ENCODE measurements at places on chromosomes 2 and 18.
A peak's percentile ranks its signal among the peaks of the same experiment; 100 is the strongest.

- no peak for DNase-seq
Observed at GRCh38 chr2:237868631-237869342, 9.4 kb downstream of the RAMP1 start.

GRCh38 chr2:173803449-173803848, 161.7 kb downstream of the SP3 start:
- no peak for DNase-seq

GRCh38 chr2:102788885-102789260, 27.0 kb downstream of the TMEM182 start:
- no peak for DNase-seq

GRCh38 chr2:55087501-55087900, 37.2 kb upstream of the RTN4 start:
- no peak for DNase-seq

- DNase-seq: peak; percentile 10
Observed at GRCh38 chr2:217166241-217166850, 306.5 kb upstream of the TNP1 start.

DNA sequence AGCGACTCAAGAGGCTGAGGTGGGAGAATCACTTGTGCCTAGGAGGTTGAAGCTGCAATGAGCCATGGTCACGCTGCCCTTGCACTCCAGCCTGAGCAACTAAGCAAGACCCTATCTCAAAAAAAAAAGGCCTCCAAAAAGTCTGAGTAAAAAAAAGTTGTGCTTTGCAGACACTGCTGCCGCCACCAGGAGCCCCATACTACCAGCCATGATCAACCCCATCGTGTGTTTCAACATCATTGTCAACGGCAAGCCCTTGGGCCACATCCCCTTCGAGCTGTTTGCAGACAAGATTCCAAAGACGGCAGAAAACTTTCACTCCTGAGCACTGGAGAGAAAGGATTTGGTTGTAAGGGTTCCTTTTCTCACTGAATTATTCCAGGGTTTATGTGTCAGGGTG, 137.1 kb downstream of the INO80D start:
- no peak for DNase-seq

- no peak for DNase-seq
Observed at GRCh38 chr2:229930656-229931055, 8.4 kb downstream of the FBXO36 start.

GRCh38 chr2:240400371-240401161, 34.9 kb upstream of the GPC1 start:
- DNase-seq: no peak

DNA sequence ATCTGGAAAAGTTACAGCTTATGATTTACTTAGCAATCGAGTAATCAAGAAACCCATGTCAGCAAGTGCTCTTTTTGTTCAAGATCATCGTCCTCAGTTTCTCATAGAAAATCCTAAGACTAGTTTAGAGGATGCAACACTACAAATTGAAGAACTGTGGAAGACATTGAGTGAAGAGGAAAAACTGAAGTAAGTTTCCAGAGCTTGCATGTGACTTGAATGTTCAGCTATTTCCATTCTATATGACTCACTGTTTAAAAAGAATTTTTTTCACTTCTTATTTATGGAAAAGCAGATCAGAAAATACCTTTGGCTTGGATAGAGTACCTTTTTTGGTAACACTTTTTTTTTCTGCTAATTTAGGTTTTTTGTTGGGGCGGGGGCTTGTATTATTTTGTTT, 70.7 kb downstream of the PMS1 start:
- no peak for DNase-seq

GRCh38 chr2:230842473-230842872, 22.3 kb upstream of the ITM2C start:
- DNase-seq: no peak

- DNase-seq: peak; percentile 32
Observed at GRCh38 chr2:219441451-219442255, 7.0 kb downstream of the SPEG start.

GRCh38 chr2:144131042-144131441, 388.9 kb downstream of the ZEB2 start:
- no peak for DNase-seq

DNA sequence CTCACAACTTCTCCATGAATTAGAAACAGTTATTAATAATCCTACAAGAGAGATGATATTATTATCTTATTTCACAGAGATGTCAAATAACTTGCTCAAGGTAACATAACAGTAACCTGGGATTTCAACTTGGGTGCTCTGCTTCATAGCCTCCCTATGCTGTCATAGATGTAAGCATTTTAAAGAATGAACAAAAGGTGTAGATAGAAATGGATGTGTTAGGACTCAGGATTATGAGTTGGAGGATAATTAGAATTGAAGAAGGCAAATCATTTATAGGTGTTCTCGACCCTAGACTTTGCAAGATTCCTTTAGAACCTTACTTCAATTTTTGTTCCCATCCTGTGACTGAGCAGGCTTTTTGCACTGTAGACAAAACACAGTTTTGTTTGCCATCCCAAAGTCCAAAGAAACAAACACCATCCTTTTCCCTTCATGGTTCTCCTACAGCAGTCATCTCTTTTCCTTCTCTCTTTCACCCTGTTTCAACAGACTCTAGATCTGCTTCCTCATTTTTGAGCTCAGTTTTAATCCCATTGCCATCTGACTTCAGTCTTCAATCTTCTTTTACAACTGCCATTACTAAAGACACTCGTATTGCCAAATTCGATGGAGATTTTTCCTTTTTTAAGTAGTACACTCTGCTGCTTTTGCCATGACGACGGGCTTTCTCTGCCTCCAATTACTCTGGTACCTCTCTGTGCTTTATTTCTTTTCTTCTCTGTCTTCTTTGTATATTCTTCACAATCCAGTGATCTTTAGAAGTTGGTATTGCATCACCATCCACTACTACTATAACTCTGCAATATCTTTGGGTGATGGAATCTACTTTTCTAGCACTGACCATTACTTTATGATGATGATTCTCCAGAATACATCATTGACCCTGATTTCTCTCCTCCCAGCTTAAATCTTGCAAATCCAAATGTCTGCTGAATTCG, 4.5 kb downstream of the HNMT start:
- no peak for DNase-seq

GRCh38 chr2:147374423-147374811, 470.4 kb upstream of the ACVR2A start:
- no peak for DNase-seq

DNA sequence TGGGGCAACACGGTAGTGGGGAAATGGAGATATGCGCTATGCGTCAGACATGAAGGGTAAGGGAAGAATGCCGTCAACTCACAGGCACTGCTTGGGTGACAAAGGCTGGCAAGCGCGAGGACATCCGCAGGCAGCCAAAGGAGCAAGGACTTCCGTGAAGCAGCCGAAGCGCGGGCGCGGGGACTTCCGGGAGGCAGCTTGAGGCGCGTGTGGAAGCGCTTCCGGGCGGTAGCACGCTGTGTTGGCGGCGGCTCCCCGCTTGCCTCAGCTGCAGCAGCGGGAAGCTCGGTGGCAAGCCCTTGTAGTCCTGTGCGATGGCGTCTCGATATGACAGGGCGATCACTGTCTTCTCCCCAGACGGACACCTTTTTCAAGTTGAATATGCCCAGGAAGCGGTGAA, at the start of gene PSMA8:
Gene PSMA8, plus strand, starts transcription at position 218 of the 400 bp plus-strand sequence. Its CDS starts 97 bp downstream, at position 315.
- peak; percentile 82 for DNase-seq

GRCh38 chr2:237320801-237321560, 93.0 kb downstream of the COL6A3 start:
- no peak for DNase-seq

- DNase-seq: no peak
Observed at GRCh38 chr2:149650006-149650405, 62.4 kb upstream of the MMADHC start.

DNA sequence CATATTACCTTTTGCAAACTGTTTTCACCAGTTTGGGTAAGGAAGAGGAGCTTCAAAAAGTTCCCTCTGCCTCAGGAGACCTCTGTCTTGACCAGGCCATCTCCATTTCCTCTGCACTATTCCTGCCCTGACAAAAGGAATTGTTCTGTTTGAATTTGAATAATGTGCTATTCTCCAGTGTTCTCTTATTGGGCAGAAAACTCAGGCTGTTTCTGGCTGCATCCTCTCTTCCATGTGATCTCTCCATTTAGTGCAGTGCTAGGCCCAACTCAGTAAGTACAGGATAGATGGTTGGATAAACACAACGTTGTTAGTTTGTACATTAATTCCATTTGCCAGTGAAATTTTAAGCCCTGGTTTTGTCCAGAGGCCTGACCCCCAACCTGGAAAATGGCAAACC, 102.2 kb upstream of the CELF4 start:
- DNase-seq: no peak

- DNase-seq: no peak
Observed at GRCh38 chr2:42228101-42228500, 58.9 kb downstream of the EML4 start.

DNA sequence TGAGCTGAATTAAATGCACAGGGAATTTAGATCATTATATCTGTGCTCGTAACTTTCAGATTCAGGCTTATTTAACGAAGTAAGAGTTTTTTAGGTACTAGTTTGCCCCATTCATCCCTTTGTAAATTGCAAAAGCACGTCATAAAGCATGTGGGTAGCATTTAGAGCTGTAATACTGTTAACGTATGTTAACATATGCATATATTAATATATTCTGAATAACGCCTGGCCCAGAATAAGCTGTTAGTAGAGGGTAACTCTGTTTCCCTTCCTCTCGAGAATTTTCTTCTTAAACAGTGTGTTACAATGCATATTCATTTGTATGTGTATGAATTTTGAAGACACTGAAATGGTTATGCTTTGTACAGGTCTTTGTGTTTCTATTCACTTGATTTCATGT, 30.5 kb downstream of the KDM3A start:
- no peak for DNase-seq

DNA sequence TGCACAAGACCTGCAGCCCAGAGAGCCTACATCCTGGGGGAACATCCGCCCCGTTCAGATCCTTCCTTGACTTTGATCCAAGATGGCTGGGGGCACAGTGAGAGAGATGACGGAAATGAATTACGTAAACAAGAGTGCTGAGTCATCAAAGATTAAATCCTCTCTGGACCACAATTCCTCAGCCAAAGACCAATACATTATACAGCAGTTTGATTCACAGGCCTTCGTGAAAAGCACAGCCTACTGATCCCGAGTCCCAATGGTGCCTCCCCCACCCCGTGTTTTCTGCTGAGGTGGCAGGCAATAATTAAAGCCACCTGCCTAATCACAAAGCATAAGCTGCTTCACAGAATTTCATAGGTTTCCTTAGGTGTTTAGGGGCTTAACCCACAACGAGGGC, 43.0 kb downstream of the MYO5B start:
- DNase-seq: no peak

DNA sequence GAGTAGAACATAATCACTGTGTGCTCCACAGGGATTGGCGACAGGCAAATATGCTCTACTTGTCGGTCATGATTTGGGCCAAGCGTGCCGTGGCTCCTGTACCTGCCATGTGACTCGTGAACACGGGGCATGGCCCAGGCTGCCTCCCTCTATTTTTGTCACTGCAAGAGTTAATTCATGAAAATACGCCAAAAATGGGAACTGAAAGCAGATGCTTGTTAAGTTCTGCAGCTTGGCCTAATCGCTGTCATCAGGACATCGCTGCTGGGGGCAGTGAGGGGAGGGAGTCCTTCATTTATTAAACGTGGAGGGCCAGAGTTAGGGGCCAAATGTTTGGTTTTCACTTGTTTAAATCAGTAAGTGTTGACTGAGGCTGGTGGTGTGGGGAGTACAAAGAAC, 177.8 kb downstream of the BCL2 start:
- DNase-seq: no peak

DNA sequence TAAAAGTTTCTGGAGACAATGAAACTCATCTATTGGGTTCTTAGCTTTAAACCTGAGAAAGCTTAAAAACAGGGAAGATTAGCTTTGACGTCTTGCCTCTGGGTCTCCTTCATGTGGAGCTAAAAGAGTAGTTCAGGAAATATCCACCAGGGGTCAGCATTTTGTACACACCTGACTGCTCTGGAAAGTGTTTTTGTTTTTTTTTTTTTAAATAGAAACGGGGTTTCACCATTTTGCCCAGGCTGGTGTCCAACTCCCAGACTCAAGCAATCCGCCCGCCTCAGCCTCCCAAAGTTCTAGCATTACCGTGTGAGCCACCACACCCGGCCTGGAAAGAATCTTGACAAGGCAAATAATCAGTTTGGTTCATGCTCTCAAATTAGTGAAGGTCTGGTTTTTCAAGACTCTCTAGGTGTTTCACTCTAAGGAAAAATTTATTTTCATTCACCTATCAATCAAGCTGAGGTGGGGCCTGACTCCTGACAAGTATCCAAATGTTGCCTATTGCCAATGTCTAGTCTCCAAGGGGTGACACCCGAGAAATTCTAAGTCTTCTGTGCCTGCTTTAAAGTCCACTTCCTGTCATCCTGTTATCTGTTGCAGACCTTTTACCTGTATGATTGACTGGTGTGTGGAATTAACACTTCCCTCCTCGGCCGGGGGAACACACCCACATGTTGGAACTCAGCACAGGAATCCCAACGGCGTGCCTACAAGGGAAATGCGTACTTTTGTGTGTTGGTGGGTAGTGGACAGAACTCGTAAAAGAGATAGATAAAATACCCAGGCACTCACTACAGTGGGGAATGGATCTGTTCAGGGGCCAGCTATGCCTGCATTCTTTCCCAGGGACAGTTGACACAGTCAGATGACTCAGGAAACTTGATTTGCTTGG, 11.3 kb downstream of the IL1RN start:
- DNase-seq: peak; percentile 79

GRCh38 chr18:8699948-8700347, 5.4 kb upstream of the MTCL1 start:
- DNase-seq: no peak

DNA sequence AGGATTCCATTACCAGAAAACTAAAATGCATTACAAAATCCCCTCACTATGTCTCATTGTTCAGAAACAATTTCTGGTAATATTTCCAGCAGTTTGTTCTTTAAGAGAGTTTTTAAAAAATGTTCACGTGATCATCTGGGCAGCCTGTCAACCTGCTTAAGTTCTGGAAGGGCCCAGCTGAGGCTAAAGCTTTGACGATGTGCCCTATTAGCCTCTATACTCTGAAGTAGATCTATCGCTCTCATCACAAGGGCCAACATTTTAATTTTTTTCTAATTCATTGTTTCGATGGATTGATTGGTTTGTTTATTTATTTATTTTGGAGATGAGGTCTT, 205.8 kb downstream of the PRKCE start:
- no peak for DNase-seq

- no peak for DNase-seq
Observed at GRCh38 chr2:6368281-6368680, 497.4 kb downstream of the CMPK2 start.

- no peak for DNase-seq
Observed at GRCh38 chr2:71001981-71002570, 7.4 kb upstream of the TEX261 start.

DNA sequence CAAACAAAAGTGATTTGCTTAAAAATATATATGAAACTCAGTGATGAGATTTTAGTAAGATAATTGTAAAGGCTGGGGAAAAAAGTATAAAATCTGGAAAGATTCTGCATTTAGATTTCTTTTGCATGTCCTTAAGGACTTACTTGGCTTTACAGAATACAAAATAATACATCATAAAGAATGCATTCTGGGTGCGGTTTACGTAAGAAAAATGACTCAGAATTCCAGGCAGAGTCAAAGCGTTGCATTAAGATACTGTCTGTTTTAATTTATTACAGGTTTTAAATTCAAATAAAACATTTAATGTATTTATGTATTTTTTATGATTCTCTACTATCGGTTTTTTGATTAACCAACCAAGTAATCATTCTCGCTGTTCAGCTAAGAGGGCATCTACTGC, 178.0 kb downstream of the SH3BP4 start:
- no peak for DNase-seq
